Stimulated activated CD8-positive, alpha-beta memory T cell treated with anti-CD3 and anti-CD28 coated beads, Interleukin-4, amount 100 ng/mL, for 48 hours (primary cell): ENCODE measurements at places on chromosomes 1 and 21.

DNA sequence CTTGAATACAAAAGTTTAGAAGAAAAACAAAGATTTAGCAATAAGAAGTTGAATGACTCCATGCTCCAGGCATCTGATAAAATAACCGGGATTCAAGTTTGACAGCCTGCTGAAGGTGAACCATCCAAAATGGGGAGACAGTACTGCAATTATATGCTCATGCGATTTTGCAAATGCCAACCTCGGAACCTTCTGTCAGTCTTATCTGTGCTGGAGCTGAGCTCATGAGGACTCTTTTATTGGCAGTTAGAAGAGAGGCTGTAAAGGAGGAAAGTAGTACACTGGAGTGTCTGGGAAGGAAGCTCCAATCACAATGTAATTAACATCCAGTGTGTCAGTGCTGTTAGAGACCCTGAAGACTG, 170.0 kb downstream of the GALNT2 start:
- no peak for DNase-seq

DNA sequence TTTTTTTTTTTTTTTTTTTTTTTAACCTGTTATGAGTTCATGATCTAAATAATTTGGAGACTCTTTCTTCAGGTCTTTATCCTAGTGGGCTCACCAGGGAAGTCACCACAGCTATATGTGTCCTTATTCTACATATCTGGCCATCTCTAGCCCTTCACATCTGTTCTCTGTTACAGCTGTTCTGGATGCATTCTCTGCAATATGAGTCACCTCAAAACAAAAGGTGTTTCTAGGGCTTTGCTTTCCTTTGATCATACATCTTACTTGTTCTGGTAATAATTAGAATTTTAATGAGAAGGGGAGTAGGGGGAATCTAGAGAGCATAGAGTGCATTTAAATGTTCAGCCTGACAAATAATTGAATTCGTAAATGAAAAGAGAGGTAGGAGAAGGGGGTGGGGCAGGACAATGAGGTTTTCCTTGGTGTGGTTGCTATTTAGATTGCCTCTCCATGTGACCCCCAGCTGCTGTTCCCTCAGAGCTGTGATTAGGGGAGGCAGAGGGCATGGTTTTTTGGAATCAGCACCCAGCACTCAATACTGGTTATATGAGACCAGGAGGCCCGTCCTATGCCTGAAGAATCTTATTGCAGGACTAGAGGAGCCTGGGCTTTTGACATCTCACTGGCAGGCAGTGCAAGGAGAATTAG, 8.0 kb downstream of the SYT6 start:
- DNase-seq = no peak

GRCh38 chr1:177569476-177569875, 398.7 kb downstream of the BRINP2 start:
- no peak for DNase-seq

- no peak for DNase-seq
Measured at GRCh38 chr1:97427371-97427770, 493.5 kb downstream of the DPYD start.

- peak; percentile 62 for DNase-seq
Measured at GRCh38 chr21:33230545-33231324, 997 bp downstream of the IFNAR2 start.

DNA sequence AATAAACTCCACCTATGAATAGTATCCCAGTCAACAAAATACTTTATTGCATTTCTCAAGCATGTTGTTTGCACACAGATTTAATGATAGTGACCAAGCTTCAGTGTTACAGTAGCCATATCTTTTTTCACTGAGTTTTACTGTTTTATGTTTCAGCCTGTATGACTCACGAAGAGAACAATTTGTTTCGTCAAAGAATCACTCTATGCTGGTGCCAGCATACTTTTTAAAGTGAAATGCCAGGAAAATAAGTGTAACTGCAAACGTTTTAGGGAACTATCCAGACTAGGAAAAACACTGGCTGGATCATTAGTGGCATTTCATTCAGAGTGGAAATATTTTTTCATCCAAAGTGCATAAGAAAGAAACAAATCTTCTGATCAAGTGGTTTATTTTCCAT, 210.8 kb downstream of the COL11A1 start:
- DNase-seq = no peak

DNA sequence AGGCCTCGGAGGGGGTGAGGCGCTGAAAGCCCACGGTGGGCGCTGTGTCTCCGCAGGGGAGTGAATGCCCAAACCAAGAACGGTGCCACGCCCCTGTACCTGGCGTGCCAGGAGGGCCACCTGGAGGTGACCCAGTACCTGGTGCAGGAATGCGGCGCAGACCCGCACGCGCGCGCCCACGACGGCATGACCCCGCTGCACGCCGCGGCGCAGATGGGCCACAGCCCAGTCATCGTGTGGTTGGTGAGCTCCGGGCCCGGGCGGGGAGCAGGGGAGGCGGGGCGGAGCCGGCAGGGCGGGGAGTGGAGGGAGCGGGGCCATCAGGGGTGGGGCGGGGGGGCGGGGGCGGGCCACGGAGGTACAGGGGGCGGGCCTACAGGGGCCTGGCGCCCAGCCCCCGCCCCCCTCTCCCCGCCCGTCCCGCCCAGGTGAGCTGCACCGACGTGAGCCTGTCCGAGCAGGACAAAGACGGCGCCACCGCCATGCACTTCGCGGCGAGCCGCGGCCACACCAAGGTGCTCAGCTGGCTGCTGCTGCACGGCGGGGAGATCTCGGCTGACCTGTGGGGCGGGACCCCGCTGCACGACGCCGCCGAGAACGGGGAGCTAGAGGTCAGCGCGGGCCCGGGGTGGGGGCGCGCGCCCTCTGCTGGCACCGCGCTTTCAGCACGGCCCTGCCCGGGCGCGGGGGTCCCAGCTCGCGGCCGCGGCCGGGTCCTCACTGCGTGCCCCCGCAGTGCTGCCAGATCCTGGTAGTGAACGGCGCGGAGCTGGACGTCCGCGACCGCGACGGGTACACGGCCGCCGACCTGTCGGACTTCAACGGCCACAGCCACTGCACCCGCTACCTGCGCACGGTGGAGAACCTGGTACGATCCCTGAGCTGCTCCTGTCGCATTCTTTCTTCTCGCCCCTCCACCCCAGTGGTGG, 15.9 kb downstream of the ESPN start:
- peak; percentile 84 for DNase-seq

GRCh38 chr1:185811073-185811709, 77.0 kb downstream of the HMCN1 start:
- no peak for DNase-seq

DNA sequence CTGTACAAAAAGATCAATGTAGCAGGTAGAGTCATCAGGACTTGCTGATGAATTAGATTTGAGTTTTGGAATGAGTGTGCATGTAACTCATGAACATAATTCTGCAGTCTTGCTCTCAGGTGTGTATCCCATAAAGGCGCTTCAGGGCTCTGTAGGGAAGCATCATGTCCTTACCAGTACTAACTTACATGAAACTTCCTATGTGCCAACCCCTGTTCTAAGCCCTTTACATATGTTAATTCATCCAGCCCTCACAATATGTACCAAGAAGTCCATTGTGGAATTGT, 2.1 kb upstream of the FCRLB start:
- no peak for DNase-seq

DNA sequence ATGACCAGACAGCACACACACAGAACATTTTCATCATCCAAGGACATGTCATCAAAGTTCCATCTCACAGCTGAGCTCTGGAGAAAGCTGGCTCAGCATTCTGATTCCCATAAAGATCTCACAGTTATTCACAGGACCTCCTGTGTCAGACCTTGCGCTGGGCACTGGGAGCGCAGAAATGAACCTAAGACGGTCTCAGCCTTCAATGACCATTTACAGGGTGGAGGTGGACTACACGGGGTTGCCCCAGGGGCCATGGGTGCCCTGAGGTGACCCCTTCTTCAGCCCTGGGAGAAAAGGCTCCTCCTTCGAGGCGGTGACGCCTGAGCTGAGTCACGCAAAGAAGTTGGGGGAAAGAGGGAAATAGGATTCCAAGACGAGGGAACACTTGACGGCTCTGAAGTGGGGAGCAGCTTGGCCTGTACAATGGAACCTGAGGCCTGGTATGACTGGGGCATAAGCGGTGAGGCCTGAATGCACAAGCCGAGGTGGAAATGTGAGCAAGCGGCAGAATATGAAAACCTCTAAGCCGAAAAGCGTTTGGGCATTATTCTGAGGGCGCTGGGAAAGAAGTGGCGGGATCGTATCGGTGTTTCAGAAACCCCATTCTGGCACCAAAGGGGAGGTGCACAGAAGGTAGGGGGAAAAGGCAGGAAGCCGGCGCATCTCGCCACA, 797 bp downstream of the CC2D1B start:
- peak; percentile 47 for DNase-seq

DNA sequence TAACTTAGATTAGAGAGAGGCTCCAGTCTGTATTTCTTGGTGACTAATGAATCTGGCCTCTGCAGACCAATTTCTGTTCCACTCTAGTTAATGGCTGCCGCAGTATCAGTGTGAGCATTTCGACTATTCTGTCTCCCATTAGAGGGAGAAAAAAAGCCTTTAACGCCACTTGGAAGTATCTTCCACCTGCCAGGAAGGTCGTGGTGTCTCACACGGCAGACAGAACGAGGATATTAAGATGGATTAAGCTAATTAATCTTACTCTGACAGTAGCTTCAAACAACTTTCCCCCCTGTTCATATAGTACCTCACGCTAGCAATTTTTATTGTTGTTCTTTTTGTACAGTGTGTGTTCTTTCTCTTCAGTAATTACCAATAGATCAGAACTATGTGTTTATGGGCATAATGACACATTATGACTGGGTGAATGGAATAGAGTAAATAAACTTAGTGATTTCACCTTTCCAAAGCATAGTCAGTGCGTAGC, 153.8 kb downstream of the ADGRL2 start:
- no peak for DNase-seq

DNA sequence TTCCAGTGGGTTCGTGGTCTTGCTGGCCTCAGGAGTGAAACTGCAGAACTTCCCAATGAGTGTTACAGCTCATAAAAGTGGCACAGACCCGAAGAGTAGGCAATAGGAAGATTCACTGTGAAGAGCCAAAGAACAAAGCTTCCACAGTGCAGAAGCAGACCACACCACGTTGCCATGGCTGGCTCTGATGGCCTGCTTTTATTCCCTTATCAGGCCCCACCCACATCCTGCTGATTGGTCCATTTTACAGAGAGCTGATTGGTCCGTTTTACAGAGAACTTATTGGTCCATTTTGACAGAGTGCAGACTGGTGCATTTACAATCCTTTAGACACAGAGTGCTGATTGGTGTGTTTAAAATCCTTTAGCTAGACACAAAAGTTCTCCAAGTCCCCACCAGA, 131.4 kb upstream of the CHRM3 start:
- DNase-seq = no peak

GRCh38 chr1:234916840-234917239, 211.8 kb downstream of the TOMM20 start:
- no peak for DNase-seq

DNA sequence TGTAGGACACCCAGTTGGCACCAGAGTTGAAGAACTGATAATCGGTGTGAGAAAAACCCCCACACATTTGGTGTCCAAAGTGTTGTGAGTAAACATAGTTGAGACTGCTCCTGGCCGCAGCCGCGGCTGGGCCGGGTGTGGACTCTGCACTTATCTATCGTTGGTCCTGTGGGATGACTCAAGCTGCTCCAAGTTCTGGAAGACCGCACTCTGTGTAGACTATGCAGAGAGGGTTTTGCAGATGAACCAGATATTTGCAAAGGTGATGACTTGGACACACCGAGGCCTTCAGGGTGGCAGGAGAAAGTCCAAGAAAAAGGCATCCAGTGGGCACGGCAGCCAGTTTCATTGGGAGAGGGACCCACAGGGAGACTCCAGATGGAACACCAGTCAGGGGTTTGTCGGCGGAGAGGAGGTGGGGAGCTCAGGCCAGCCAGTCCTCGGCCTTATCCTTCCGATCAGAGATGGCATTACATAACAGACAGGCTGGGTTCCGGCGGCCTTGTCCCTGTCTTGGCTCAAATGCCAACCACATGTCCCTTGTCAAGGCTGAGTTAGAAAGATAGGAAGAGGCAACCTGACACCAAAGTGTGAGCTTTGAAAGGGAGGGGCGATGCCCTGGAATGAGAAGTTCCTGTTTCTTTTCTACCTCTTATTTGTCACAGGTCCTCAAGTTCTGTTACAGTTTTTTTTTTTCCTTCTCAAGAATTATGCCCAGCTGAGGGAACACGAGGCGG, 21.1 kb downstream of the C2CD2 start:
- DNase-seq = no peak
